ENCODE measurements at places on chromosomes 12 and 14.
A peak's percentile ranks its signal among the peaks of the same experiment; 100 is the strongest.

DNA sequence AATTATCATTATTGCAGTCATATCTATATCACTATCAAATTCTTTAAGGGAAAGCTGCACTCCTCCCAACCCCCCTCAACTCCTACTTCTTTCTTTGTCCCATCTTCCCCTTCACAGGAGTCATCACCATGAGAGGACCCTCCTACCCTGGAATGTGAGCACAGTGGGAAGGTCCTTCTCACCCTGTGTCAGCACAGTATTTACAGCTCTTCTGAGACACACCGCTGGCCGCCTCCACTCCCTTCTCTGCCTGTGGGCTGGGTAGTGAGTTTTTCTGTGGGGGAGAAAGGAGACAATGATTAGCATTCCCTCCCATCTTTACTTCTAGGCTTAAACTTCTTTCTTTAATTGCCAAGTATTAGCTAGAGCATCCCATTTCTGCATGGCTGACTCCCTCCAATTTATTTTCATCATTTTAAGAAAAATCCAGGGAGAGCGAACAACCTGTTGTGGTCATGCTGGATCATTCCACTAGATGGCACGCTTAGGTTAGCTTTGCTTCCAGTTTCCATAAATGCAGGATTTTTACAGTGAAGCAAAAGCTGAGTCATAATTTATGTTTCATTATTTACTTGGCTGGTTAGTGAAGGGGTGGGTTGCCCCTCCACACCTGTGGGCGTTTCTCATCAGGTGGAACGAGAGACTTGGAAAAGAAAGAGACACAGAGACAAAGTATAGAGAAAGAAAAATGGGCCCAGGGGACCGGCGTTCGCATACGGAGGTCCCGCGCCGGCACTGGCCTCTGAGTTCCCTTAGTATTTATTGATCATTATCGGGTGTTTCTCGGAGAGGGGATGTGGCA is 188.5 kb downstream of the ALX1 start:
- DNase-seq, result peak; percentile 22

DNA sequence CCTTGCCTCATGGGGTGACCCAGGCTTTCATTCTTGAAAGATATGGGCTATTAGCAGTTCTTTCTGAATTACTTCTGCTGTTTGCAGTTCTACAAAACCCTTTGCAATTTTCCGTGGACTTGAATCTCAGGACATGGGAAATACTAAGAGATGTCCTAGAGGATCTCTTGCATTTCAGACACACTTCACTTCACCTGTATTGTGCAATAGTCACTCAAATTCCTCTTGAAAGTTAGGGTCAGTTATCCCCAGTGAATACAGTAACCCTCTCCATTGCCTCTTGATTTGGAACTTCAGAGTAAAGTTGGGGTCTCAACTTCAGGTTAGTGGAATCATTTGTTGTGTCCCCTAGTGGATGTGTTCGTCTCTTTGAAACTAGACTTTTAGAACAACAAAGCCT is 31.8 kb downstream of the YLPM1 start:
- no peak for DNase-seq

DNA sequence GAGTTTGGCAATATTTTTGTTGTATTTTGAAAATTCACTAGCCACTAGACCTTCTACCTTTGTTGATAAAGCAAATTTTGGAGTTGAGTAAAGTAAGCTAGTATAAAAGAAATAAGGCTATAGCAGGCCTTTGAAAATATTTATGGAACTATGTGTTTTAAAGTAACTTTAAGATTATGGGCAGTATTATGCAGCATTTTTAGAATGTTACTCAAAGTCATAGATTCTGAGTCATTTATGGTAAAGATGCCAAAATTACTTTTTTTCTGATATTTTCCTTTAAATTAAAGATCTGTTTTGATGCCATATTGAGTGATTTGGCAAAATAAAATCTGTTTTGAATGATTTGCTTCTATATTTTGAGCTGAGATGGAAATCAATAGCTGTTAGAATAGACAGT is 57.2 kb downstream of the SYNE2 start:
- DNase-seq, result no peak

DNA sequence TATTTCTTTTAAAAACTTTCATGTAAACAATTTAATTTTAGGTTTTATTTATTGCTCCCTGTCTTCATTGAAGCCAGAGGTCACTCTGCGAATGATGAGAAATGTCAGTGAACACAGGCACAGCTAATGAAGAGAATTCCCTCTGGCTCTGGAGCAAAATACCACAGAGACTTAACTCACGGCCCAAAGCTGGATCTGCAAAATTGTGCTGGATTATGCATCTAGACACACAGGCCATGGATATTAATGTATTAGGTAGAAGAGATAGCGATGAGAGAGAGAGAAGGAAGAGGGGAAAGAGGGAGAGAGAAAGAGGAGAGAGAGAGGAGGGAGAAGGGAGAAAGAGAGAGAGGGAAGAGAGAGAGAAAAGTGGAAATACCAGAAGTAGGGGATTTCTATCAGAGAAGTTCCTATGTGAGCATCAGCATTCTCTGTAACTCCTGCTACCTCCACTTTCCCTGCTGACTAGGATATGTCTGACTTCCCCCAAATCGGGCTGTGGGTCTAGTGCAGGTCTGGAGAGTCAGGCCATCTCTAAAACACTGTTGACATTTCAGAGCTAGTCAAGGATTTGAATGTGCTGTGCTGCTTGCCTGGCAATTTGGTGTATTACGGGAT is 3.7 kb downstream of the ARHGDIB start:
- no peak for DNase-seq

GRCh38 chr12:19306366-19306765 is 132.9 kb upstream of the AEBP2 start:
- DNase-seq, result no peak

GRCh38 chr12:116642106-116642505 is 82.9 kb downstream of the MAP1LC3B2 start:
- DNase-seq, result no peak

- no peak for DNase-seq
Measured at GRCh38 chr12:58405363-58405762, 464.0 kb downstream of the ATP23 start.

DNA sequence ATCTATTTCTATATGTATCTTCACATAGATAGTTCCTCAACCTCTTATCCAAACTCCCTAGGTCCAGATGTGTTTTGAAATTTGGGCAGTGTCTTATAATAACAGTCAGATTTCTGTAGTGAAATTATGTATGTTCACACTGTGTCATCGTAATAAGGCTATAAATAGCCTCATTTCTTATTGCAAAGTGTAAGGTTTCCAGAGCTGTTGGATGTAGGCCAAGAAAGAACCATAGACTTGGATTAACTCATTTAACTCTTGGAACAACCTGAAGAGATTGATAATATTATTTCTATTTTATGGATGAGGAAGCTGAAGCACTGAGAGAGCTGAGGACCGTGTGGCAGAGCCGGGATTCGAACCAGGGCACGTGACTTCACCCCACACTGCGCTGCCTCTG is 49.0 kb upstream of the PIWIL1 start:
- no peak for DNase-seq

DNA sequence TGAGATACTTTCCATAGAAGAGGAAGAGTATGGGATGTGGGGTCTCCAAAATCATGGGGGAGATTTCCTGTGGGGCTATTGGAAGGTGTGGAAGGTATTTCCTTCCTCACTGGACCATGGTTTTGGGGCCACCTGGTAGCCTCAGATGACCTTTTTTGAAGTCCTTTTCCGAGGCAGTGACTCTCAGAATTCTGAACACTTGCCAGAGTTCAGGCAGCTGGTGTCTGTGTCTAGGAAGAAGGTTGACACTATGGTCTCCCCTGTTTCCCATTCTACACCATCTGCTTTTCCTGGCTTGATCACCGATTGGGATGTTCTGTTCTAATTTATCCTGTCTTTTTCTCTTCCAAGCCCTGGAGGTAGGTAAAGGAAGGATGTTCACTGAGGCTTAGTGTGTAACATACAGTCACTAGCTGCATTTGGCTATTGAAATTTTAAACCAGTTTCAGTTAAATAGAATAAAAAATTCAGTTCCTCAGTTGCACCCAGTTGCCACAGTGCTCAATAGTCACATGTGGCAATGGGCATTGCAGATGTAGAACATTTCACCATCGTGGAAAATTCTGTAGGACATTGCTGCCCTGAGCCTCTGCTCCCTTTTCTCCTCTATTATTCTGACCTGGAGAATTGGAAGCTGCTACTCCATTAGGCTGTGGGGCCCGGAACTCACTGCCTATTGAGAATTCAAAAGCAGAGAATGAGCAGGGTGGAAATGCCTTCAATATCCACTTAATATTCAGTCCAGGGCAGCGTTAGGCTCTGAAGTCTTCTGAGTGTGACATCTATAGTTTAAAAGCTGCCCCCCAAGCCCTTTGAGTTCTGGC is 11.0 kb upstream of the PLEKHG3 start:
- DNase-seq, result no peak

- no peak for DNase-seq
Measured at GRCh38 chr12:40117818-40118217, 11.9 kb upstream of the SLC2A13 start.

DNA sequence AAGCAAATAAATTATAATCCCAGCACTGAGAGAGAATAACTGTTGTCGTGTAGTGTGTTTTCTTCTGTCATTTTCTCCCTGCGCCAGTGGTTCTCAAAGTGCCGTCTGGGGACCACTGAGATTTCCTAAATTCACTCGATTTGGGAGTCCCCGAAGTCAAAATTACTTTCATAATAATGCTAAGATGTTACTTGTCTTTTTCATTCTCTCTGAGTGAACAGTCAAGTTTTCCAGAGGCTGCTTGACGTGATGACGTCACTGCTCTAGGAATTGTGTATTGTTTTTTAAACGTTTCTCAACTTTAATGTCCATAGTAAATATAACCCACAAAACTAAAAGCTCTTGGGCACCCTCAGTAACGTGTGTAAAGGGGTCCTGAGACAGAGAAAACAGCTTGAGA is 796 bp upstream of the POP5 start:
- DNase-seq, result no peak

DNA sequence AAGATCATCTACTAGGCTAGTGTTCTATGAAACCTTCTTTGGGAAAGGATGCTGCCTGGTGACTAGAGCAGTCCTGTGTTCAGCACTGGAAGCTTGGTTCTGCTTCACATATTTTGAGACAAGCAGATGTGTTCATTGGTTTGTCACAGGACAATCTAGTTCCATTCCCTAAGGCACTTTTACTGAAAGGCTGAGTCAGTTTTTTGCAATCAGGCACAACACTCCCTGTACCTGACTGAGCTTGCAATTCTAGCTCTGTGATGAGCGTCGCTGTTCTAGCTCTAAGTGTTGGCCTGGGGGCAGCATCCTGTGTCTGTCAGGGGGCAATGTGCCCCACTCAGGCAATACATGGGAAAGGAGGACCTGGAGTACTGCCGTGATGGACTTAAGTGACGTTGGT is 144.4 kb downstream of the CAND1 start:
- no peak for DNase-seq

GRCh38 chr12:66678338-66679275 is at the start of gene GRIP1:
Gene GRIP1 (minus strand): TSS chr12:66679076. CDS start chr12:66678904, 172 bp downstream.
- DNase-seq, result no peak

DNA sequence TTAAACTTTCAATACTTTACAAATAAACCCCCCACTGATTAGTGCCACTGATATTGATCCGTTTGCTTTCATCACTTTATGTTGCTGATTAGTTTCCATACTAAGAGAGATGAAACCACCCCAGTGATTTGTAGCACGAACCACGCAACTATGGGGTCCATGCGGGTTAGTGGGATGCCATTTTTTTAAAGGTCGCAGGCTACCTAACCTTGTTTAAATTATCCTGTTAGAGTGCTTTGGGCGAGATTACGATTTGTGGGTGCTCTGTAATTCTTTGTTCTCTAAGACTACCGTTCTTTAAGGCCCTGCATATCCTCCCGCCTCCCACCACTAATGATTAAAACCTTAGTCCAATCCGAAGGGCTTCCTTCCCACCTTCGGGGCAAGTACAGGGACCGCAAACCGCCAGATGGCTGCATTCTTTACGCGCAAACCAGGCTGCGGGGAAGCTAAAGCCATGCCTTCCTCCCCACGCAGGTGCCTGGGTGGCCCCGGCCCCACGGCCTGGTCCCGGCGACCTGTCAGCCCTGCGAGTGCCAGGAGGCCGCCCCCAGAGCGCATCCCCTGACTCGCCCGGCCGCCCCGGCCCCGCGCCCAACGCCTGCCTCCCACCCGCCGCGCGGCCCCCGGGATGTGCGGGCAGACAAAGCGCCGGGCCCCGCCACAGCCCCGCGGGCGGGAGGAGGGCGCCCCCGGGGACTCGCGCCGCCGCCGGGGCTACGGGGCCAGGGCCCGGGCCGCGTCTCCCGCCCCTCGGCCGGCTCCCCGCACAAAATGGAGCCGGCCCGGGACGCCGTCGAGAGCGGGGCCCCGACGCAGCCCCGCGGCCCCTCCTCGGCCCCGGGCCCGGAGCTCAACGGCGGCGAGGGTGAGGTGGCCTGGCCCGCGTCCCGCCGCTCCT is 759 bp downstream of the NFYB start:
- DNase-seq, result peak; percentile 46

- DNase-seq, result peak; percentile 46
Measured at GRCh38 chr12:7188562-7189397, 706 bp upstream of the PEX5 start.

DNA sequence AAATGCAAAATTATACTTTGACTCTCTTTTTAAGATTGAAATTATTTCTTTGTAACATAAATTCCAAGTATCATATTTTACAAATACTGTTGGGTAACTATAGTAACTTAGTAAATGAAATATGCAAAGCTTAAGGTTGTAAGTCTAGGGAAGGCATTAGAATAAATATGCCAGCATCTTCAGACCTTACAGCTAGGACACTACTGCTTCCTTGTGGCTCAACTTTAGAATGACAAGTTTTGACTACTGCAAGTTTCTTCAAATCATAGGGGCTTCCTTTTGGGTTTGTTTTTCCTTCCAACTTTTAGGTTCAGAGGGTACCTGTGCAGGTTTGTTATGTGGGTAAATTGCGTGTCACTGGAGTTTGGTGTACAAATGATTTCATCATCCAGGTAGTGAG is 17.7 kb upstream of the ANP32D start:
- DNase-seq, result no peak

DNA sequence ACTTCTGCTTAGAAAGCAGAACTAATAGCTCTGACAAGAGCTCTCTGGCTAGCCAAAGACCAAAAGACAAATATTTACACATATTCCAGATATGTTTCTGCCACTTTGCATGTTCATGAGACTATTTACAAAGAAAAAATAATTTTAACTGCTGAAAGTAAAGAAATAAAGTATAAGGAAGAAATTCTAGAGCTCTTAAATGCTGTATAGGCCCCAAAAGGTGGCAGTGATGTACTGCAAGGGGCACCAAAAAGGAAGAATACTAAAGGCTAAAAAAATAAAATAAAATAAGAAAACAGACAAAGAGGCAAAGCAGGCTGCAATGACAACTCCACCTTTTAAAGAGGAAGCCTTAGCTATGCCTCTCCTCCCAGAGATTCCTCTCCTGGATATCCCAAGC is 23.0 kb downstream of the KLRK1 start:
- no peak for DNase-seq

All from activated T-helper 2 cell treated with anti-CD3 and anti-CD28 coated beads, Interferon-gamma antibody, Interleukin-2, Interleukin-4, amounts not matched to agents 10 μg/mL and 5 μg/mL and 100 μg/mL, durations not matched to agents 14 hours and 24 hours and 36 hours (primary cell).